ENCODE measurements at places on chromosomes 1 and 21.

- DNase-seq = no peak
Measured at GRCh38 chr1:27451343-27451742, 38.6 kb downstream of the WASF2 start.

DNA sequence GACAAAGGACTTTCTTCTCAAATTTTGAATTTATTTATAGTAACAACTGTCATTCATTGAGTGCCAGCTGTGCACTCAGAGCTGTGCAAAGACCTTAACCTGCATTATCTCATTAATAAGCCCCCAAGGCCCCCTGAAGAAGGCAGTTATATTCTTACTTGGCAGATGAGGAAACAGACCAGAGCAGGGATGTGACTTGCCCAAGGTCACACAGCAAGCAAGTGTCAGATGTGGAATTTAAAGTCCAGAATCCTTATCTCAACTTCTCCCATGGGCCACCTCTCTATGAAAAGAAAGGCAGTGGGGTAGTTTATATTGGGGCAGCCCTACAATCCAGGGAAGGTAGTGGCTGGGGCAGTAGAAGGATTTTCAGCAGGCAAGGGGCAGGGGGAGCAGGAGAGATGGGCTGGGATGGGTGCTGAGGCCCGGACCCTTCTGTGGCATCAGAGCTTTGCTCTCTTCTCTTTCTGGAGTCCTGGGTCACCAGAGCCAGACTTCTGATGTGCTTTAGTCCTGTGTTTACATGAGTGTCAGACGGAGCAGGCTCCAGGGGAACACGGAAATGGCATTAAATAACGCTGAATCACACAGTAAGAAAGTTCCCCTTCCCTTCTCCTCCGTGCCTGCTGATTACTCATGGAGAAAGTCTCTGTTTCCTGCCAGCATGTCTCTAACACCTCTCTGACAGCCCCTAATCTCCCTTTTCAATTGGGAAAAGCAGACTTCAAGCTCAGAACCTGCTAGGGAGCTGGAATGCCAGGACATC is 39.5 kb downstream of the EPHB2 start:
- no peak for DNase-seq

DNA sequence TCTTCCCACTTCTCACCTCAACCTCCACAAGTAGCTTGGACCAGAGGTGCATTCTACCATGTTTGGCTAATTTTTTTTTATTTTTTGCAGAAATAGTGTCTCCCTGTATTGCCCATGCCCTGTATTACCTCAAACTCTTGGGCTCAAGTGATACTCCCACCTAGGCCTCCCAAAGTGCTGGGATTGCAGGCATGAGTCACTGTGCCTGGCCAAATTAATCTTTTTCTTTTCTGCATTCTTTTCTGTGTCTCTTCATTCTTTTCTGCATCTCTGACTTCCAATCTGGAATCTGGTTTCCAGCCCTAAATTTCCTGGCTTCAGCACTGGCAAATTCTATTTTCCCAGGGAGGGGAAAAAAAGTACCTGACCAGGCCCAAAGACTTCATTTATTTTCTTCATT is 31.2 kb upstream of the TACSTD2 start:
- no peak for DNase-seq

DNA sequence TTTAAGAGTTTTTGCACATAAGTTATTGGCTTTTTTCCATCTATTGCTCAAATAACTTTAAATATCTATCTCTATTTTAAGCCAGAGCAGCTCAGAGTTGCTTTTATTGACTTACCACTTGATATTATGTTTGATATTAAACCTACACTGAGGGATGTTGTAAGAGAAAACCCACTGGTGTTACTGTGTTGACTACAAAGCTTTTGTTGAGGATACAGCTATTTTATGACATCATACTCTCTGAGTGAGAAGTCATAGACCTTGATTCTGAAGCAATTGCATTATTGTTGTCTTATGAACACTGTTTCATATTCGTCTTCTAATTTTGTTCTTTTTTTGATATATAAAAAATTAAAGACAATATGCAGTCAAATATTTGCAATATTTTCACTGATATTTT is 560.4 kb downstream of the PTBP2 start:
- no peak for DNase-seq

GRCh38 chr1:38038861-38039260 is 7.7 kb downstream of the POU3F1 start:
- no peak for DNase-seq

DNA sequence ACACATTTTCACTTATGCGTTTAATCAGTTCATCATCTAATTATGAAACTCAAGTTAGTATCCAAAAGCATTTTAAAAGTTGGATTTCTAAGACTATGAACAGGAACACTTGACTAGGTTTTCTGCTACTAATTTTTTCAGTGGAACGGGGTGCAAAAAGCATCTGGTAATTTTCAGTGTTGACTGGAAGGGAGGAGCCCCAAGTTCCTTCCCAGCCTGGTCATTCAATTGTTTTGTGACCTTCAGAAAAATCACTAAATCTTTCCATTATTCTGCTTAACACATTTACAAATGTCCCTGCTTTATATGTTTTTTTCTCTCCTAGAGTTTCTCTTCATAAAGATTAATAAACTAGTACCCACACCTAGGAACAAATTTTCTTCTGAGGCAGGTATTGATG is 6.0 kb upstream of the ADGRL4 start:
- DNase-seq = no peak

DNA sequence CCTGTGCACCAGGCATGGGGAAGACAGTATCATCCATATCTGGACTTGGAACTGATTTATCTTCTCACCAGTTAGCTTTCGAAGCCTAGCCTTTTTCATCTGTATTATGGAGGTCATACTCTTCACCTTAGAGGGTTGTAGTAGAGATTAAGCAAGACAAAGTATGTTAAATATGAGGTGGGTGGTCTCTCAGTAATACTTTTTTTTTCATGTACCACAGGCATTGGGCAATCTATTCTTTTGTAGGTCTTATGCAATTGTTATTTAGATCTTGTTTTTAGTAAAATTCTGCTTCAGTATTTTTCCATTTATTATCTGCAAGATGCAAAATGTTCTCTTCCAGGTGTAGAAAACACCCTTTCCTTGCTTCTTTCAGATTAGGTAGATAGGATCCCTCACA is 35.2 kb upstream of the OR2B11 start:
- no peak for DNase-seq

DNA sequence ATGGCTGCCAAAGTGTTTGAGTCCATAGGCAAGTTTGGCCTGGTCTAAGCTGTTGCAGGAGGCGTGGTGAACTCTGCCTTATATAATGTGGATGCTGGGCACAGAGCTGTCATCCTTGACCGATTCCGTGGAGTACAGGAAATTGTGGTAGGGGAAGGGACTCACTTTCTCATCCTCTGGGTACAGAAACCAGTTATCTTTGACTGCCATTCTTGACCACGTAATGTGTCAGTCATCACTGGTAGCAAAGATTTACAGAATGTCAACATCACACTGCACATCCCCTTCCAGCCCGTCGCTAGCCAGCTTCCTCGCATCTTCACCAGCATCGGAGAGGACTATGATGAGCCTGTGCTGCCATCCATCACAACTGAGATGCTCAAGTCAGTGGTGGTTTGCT is 215.8 kb upstream of the JUN start:
- DNase-seq = no peak

GRCh38 chr1:111515291-111516004 is 12.0 kb upstream of the ADORA3 start:
- no peak for DNase-seq

DNA sequence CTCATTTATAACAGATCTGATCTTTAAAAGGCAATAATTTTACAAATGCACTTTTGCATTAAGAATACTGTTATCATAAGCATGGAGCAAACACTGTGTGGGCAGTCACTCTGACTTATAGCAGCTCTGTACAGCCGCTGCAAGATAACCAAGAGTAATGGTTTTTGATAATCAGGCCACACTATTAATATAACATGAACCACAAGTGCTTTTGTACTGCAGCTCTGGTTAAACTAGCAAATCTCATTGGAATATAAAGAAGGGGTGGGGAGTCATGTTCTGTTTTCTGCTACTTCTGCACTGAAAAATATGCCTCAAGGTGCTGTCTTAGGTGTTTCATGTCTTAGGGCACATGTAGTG is 357.4 kb downstream of the LMO4 start:
- no peak for DNase-seq

DNA sequence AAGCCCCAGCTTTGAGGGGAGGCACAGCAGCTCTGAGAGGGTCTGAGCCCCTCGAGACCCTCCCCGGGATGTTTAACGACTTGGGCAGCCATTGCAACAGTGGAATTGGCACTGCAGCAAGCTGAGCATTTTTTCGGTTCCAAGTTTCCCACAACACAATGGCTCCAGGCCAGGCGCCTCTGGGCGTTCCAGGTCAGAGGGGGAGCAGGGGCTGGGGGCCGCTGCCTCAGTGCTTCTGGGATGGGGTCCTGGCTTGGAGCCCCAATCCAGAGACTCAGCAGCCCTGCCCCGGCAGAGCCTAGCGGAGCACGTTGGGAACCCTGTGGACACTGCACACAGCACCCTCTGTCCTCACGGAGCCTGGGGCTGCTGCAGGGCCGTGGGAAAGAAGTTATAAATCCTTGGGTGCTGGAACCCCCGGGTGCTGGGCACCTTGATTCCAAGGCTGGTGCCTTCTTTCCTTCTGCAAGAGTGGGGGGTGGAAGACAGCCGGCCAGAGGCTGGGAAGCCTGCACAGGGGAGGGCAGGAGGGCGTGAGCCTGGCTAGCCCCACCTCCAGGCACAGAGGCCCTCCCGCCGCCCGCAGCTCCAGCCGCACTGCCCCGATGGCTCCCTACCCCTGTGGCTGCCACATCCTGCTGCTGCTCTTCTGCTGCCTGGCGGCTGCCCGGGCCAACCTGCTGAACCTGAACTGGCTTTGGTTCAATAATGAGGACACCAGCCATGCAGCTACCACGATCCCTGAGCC is 50.1 kb downstream of the COL18A1 start:
- no peak for DNase-seq

DNA sequence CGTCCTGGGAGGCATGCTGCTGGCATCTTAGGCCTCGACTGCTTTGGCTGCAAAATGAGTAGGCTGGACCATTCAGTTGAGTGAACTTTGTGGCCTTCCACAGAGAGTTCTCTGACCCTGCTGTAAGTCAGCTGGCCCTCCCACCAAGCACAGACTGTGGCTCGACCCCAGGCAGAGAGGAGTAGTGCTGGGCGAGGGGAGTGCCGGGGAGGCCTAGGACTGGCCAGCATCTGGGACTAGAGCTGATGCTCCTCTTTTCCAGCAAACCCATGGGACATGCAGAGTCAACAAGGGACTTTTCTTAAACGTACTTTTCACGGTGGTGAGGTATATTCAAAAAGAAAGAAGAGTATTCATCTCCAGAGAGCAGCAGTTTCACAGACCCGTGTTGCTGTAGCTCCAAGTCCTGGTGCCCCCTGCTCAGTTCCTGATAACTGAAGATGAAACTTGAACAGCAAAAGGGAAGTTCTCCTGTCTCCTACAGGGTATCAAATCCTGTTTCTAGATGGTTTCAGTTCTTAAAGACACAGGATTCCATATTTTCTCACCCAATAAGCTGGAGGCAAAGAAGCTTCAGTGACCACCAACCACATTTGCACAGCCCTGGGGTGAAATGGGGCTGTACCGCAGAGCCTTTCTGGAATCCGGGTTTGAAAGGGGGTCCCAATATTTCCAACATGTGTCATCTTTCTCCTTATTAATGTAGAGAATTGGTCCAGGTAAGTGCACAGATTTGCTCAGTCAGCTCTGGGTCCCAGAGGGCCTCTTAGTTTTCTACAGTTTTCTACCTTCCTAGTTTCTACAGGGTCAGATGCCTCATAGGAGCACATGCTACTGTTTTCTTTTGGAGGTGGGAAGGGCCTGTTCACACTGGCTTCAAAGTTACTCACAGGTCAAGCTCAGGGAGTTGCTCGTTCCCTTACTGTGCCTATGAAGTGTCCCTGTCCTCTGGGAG is 20.9 kb downstream of the BATF3 start:
- peak; percentile 46 for DNase-seq

DNA sequence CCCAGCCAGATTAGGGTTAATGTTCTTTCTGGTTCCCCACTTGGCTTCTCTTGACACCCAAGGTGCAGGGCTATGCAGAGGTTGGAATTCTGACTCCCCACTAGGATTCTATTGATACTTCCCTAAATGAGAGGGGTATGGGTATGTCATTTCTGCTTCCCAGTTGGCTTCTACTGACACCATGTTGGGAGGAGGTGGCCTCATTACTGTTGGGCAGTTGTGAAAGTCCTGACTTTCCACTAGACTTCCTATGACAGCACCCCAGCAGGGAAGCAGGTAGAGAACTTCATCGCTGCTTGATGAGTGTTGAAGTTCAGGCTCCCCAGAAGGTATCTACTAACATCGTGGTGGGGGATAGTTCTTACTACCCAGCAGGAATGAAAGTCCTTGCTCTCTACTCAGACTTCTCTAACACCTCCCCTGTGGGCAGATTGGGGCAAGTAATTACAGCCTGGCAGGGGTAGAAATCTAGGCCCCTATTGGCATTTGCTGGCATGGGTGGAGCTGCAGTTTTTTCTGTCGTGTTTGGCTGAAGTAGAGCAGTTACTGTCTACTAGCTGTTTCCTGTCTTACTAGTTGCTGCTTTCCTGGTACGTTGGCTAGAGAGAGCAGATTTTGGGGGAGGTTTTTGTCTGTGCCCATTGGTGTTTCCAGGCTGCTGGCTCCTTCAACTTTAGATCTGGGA is 41.5 kb downstream of the ZYG11B start:
- no peak for DNase-seq

GRCh38 chr1:99005537-99005942 is 879 bp upstream of the PLPPR5 start:
- no peak for DNase-seq

DNA sequence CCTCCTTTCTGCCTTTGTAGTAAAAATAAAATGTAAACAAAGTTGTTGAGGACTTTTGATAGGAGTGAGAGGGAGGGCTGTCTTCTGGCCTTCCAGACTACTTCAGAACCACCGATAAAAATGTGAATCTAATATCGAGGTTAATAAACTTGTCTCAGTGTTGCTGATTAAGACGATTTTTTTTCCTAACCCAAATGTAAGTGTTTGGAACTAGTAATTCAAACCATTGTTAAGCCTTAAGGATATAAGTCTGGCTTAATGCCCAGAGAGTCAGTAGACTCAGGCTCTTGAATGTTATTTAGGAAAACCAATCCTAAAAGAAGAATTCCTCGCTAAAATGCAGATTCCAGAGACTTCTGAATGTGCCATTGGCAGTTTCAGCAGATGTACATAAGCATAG is 356.9 kb downstream of the SIPA1L2 start:
- DNase-seq = no peak

DNA sequence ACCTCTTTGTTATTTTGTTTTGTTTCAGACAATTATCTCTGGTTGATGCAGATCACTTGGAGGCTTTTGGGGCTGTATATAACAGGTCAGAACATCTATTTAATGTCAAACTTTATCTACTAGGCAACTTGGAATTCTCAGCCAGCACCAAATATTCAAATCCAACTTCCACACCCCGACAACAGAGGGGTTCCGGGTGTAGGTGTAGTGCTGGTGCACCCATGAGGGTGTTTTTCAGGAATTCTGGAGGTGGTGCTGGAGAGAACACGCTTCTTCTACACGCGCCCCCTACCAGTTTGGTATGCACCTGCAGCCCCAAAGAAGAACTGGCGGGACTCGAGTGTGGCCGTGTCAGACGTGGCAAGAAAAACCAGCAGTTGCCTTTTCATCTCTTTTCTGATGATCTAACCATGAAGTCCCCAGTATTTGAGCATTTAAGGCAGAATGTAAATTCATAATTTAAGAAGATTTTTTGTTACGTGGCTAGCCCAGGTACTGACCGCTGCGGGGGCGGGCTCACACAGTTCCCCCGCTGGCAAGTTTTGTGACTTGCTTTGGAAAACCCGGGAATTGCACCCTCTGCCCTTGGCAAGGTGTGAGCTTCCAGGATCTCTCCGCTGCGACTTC is 462 bp upstream of the TLCD4 start:
- DNase-seq = peak; percentile 65

- DNase-seq = no peak
Measured at GRCh38 chr1:183039985-183040447, 16.8 kb downstream of the LAMC1 start.

GRCh38 chr1:229305392-229305791 is 34.5 kb downstream of the RAB4A start:
- DNase-seq = no peak
